Ovary (tissue), 10 donors: ENCODE measurements at places on chromosomes 6 and 20.
A peak's percentile ranks its signal among the peaks of the same experiment; 100 is the strongest.

GRCh38 chr20:56428881-56429280, 16.8 kb downstream of the CASS4 start:
- no peak for DNase-seq

GRCh38 chr6:11447265-11447664, 90.3 kb upstream of the TMEM170B start:
- DNase-seq: no peak

DNA sequence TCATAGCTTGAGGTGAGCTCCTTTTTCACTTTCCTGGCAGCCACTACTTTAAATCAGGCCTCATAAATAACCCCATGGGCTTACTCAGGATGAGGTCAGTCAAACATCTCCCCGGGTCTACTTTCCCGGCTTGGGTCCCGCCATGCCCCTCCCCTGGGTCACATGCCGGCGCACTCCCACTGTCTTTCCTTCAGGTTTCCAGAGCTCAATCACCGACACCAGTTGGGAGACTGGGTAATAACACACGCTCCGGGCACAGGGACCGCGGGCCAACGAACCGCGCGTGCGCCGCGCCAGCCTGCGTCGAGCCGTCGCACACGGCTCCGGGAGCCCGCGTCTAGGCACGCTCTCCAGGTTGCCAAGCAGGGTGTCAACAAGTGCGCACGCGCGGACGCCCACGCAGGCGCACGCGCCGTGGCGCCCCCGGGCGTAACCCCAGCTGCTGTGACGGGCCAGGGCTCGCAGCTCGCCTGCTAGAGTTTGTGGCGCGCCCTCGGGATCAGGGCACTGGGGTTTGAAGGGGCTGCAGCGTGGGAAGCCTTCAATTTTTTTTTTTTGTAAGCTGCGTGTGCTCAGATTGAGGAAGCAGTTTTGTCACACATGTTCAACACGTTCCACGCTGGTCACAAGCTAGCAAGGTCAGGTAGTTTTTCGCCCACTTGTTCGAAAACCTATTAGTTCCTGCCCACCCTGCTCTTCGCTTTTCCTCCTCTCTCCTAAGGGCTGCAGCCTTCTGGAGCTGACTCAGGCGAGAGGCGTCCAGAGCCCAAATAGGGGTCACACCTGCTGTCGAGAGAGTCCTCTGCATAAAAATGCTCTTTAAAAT, 31.8 kb downstream of the TFAP2B start:
- no peak for DNase-seq

DNA sequence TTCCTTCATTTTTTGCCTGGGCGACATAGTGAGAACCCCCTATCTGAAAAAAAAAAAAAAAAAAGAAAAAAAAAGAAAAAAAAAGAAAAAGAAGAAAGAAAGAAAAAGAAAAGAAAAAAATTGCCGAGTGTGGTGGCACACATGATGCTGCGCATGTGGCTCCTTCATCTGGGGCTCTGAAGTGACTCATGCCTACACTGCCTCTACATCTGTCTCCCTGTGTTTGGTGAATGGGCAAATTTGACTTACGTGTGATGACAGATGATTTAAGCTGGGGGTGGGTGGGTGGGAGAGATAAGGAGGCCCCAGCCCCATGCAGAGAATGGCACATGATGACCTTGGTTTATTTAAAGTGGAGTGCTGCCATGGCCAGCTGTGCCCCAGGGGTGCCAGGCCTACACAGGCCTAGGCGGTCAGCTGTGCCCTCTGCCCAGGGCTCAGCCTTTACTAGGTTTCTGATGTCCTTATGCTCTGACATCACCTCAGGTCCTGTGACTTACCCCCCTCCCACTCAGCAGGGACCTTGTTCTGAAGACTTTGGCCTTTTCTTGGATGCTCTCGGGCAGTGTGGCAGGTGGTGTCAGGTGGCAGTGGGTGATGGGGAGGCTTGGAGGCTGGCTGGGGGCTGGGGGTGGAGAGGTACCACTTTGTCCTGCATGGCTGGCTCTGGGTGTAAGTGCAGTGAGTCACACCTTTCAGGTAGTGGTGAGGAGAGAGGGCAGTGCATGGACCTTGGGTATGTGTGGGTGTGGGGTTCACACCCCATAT, 41.1 kb downstream of the VEGFA start:
- DNase-seq: no peak

- no peak for DNase-seq
These were observed 3.0 kb upstream of the PRDM13 start for GRCh38 chr6:99603421-99604165.

GRCh38 chr20:62875419-62876361, 14.1 kb upstream of the TCFL5 start:
- peak; percentile 79 for DNase-seq

DNA sequence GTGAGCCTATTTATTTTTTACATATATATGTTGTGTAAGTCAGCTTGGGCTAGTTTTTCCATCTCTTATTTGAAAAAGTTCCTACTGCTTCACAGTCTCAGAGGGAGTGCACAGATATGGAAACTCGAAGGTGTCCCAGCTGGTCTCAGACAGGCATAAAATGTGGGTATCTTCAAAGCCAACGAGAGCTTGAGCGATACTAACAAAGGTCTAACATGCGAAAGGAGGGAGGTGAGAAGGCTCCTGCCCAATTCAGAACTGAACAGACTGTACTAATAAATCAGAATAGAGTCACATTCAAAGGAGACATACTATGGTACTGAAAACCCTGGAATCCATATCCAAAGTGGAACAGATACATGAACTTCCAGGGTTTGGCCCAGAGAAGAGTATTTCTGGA, 113.0 kb downstream of the PREX1 start:
- DNase-seq: no peak
